CD4-positive, alpha-beta T cell treated with Interleukin-1 beta for 1 hour (primary cell): ENCODE measurements at places on chromosomes 4 and X.

- DNase-seq: no peak
These were observed 197.7 kb downstream of the CAMK2D start for GRCh38 chr4:113563691-113564378.

DNA sequence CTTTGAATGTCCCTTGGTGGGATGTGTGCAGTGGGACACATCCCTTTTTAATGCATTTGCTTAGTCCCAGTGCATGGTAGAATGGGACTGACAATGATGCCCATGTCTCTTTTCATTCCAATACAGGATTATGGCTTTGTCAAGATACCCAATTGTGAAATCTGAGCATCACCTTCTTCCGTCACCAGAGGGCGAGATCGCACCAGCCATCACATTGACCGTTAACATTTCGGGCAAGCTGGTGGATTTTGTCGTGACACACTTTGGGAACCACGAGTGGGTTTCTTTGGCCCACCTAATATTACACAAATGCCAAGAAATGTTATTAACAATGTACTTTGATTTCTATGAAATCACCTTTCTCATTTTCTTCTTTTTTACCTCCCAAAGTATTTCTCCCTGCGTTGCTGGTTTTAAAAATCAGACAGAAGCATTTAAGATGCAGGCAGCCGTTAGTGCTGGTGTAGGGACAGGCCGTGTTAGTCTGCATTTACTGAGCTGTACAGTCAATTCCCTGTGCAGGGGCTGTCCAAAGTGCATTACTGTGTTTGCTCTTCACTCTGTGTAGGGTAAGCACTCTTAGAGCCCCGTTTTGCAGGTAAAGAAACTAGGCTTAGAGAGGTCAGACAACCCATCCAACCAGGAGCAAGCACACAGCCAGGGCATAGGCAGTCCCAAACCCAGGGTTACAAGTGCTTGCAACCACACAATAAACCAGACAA, 46.5 kb downstream of the CWH43 start:
- DNase-seq: no peak

GRCh38 chr4:628821-629635, 3.7 kb downstream of the PDE6B start:
- DNase-seq: no peak

GRCh38 chrX:11450354-11450753, 157.1 kb downstream of the AMELX start:
- no peak for DNase-seq

DNA sequence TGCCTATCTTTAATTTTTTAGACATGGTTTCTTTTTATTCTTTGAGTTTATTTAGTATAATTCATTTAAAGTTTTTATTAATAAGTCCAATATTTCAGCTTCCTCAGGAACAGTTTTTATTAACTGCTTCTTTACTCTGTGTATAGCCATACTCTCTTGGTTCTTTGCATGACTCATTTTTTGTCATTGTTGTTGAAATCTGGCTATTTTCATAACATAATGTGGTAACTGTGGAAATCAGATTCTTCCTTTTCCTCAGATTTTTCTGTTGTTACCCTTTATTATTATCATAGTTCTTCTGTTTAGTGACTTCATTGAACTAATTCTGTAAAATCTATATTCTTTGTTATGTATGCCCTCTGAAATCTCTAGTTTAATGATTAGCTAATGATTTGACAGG, 124.9 kb upstream of the CYSLTR1 start:
- DNase-seq: no peak

GRCh38 chr4:122045533-122045932, 93.7 kb upstream of the TRPC3 start:
- DNase-seq: no peak

DNA sequence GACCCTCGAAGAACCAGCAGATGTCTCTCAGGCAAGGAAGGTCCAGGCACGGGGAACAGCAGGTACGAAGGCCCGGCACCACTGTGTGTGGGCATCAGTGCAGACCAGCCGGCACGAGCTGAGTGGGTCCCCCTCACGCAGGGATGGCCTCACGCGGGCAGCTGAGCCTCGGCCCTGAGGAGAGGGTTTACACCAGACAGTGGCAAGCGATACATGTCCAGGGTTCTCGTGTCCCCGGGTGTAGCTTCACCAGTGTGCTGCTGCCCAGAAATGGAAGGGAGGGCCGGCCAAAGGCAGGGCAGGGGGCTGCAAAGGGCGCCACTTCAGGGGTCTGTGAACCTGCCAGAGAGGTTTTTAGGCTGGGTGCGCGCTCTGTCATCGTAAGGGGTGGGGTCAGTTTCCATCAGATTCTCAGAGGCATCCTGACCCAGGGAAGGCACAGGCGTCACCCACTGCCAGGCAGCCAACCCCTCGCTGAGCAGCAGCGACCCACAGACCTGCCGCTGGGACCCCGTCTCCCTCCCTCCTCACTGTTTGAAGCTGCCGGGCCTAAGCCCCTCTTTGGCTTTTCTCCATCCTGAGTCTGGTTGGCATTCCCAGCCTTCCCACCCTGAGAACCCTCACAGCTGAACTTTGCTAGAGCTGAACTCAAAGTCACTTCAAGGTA, 107.0 kb downstream of the CPZ start:
- DNase-seq: no peak

GRCh38 chrX:11893933-11894710, 136.1 kb downstream of the MSL3 start:
- no peak for DNase-seq

GRCh38 chr4:100034023-100034664, 84.1 kb upstream of the H2AZ1 start:
- DNase-seq: no peak

GRCh38 chr4:7581477-7581876, 146.7 kb upstream of the PSAPL1 start:
- DNase-seq: no peak

- DNase-seq: no peak
These were observed 21.1 kb downstream of the RASL11B start for GRCh38 chr4:52883183-52883621.

- DNase-seq: no peak
These were observed 88.5 kb upstream of the NOCT start for GRCh38 chr4:138927072-138927471.

DNA sequence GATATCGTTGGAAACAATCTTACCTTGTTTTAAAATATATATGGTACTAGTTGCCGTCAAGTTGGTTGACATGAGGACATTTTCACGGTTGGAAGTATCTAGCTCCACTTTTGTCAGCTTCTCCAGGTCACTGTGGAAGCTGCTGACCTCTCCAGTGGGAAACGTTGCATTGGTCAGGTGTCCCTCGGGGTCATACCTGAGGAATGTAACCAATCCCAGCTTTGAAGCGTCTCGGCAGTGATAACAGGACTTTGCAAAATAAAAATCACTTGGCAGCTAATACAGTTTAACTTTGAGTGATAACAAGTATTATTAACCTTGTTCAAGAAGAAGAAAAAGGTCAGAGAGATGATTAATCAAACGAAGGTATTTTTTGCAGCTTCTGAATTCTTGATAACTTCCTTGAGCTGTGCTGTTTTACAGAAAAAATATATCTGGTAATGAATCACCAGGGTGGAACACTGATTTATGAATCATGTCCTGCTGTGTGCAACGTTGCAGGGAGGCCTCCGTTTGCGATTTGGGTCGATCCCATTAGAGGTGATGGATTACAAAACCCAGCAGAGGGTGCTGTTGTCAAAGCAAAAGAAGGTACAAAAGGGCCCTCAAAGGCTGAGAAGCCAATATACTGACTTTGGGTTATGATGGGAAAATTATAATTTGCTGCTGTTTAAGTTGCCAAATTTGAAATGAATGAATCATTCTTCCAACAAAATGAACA, 60.1 kb downstream of the SH2D1A start:
- peak; percentile 34 for DNase-seq

DNA sequence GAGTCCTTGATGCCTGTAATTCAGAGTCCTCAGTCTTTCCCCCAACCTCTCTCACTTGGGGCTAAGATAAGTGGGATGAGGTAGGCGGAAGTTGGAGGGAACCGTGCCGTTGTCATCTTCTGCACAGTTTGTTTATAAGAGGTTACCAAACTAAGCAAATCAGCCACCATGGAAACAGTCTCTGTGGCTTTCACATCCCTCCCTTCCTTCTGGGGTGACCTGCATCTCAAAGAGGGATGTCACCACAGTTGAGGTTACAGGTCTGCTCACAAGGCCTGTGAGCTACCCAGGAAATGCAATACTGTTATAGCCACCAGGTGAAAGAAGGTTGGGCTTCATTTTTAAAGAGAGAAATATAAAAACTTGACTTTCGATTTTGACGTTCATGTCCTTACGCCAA, 26.3 kb downstream of the RTL5 start:
- DNase-seq: peak; percentile 85

GRCh38 chr4:110075083-110075738, 123.2 kb downstream of the ELOVL6 start:
- no peak for DNase-seq

DNA sequence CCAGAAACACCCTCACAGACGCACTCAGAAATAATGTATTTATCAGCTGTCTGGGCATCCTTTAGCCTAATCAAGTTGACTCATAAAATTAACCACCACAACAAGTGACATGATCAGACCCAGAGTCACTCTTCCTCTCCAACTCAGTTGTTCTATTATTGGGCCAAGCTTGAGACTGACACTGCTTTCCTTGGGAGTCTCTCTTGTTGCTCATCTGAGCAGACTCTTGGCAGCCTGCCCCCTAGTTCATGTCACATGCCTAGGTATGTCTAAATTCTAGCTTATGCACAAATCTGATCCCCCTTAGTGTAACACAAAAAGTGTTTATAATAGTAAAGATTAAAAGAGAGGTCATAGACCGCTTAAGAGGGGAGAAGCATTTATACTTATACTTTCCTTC, 72.6 kb upstream of the ADAMTS3 start:
- no peak for DNase-seq

GRCh38 chr4:53716011-53716410, 124.7 kb upstream of the LNX1 start:
- DNase-seq: no peak

DNA sequence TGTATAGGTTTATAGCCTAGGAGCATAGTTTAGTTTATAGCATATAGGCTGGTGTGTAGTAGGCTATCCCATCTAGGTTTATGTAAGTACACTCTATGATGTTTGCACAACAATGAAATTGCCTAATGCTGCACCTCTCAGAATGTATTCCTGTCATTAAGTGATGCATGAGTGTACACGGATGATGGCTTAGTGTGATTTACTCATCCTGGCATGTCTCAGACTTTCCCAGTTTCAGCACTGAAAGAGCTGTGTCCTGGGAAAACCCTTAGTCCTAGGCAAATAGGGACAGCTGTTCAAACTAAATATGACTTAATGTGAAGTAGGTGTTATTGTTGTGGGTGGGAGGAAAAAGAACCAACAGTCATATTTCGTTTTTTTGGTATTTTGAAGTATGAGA, 264.9 kb upstream of the MAGEB18 start:
- DNase-seq: no peak

DNA sequence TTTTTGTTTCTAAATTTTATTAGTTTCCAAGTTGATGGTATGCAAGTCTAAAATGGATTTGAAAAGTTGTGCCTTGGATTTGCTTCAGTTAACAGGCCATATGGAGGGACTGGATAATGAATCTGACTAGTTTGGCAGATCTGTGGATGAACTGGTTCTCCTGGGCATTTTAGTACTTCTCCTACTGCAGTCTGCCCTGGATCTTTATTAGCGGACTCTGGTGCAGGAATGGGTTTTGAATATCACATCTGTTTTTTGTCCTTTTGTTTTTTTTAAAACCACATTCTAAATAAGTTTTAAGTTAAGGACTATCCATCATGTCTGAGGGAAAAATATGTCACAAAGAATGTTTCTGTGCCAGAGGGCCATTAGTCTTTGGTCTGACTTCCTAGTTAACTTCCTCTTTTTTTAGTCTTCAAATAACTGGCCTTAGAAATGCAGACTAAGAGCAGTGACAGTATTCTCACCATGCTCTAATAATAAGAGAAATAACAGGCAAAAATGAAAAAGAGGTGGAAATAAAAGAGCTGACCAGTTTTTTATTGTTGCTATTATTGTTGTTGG, 13.9 kb upstream of the DCK start:
- DNase-seq: no peak

DNA sequence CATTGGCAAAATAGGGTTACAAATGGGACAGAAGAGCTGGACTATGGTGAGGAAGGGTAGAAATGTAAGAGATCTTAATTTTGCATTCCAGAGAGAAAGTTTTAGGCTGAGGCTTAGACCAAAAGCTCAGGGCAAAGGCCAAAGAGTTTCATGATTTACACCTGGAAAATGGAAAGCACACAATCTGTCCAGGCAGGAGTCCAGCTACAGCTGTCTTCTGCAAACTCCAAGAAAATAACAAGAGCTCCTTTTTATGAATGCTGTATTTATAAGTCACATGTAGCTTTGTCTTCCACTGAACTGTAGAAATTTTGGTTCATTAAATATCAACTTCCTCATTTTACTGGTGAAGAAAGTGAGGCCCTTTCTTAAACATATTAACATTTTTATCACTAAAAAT, 288.0 kb upstream of the ATOH1 start:
- DNase-seq: no peak

DNA sequence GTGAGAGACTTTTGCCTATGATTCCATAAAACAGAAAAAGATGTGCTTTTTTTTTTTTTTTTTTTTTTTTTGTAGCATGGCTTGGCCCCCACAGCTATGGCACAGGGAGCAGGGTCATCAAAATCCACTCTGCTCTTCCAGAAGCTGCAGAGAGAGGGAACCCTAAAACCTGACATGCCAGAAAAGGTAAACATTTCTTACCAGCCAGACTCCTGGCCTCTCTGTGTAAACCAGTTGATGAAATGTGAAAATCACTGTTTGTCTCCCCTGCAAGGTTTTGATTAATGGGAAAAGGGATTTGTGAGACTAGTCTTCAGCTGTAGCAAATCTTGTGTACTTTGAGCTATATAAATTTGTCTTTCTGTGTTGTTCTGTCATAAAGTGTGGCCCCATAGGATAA, 105.9 kb downstream of the ARSJ start:
- DNase-seq: no peak

GRCh38 chr4:65791812-65792308, 121.6 kb upstream of the EPHA5 start:
- no peak for DNase-seq

GRCh38 chrX:47608130-47608810, 11.4 kb downstream of the SYN1 start:
- DNase-seq: no peak

- no peak for DNase-seq
These were observed 92.0 kb upstream of the EMCN start for GRCh38 chr4:100609810-100610209.

GRCh38 chr4:21769404-21770147, 179.0 kb downstream of the KCNIP4 start:
- DNase-seq: no peak
